ENCODE measurements at places on chromosomes 11 and 22. TPM values are rescaled to one million over a fixed set of nuclear protein-coding genes. Genes with fewer than 3 reads are reported as not detected.

DNA sequence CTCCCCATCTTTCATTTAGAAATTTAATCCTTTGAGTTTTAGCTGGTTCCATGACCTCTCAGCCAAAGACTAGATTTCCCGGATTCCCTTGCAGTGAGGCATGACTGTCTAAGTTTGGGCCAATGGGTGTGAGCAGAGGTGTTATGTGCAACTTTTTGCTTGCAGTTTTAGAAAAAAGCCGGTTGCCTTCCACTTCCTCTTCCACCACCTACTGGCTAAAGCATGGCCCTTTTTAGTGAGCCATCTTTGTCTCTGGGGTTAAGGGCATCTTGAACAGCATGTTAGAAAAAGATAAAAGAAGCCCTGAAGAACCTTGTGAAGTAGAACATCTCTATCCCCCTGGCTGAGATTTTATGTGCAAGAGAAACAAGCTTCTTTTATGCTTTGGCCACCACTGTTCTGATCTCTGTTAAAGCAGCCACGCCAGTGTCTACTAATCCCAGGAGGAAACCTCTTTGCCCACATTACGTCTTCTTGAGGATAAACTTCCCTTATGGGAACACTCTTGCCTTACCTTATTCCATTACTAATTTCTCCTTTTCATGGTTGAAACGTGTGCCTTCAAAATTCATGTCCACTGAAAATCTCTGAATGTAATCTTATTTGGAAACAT lies 279.9 kb downstream of the TENM4 start:
- no peak for DNase-seq

DNA sequence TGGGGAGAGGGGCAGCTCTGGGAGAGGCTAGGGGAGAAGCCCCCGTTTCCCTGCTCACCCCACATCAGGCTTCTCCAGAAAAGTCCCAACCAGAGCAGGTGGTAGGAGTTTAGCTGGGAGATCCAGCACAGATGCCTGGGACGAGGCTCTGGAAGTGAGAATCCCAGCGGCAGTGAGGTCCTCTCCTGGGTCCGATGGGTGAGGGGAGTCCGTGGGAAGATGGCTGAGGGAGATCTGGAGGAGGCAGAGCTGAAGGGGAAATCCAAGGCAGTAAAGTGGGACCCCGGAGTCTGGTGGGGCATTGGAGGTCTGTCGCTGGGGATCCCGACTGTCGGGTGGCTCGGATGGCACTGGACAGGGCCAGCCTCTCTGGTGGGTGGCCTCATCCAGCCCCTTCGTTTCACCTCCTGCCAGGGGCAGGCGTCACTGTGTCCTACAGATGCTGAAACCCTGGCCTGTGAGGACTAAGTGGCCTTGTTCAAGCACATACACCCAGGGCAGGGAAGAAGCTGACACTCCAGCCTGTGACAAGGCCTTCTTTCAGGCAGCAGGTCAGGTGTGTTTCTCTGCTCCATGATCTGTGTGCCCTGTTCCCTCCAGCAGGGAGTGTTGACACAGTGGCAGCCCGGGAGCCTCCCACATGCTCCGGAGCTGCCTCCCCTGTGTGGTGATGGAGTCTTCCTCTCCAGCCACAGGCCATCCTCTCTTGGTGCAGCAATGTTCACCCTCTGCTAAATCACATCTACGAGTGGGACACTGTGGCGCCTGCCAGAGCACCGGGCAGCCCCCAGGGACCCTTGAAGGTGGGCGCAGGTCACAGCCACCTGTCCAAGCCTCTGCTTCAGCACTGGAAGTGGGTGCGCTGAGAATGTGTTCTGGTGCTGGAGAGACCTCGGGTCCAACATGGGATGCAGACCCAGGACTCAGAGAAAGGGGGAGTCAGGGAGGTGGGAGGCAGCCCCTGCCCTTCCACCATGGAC lies 850.8 kb downstream of the BRD1 start:
- no peak for DNase-seq

DNA sequence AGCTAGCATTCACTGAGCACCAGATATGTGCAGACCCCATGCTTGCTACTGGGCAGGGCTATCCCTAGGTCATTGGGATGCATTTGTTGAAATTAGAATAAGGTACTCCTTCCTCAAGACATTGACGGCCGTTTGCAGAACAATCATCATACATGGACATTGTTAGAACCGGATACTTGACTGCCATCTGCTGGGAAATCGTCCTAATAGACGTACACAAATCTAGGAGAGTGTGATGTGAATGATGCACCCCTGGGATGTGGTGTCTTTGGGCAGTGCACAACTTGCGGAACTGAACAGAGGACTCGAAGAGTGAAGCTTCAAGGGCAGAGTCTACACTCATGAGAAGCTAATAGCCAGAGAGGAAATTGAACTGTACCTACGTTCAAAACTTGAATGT lies 35.9 kb downstream of the MYO18B start:
- peak; percentile 48 for DNase-seq

GRCh38 chr22:30668386-30668710 lies 673 bp upstream of the DUSP18 start:
- no peak for DNase-seq

DNA sequence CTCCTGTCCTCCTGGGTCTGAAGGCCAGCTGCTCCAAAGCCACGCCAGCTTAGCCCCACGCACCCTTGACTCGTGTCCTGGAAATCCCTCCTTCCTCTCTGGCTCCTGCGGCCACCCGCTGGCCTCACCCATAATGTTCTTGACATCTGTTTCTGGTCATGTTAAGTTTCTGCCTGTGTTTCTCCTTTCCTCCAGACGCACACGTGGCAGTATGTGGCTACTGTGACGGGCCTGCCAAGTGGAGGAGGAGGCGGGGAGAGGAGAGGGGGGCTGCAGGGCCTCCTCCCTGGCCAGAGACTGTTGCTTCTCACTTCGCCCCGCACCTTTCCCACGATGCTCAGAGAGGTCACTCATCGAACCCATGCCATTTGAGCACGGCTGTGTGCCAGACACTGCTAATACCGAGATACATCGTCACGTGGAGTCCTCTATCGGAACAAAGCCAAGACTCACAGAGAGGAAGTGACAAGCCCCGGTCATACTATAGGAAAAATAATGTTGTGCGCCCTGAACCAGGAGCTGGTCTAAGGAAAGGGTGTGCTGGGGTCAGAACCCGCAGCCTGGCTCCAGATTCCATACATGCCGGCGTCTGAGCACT lies 11.5 kb downstream of the C1QTNF6 start:
- peak; percentile 41 for DNase-seq

GRCh38 chr11:10657308-10658271 lies 36.0 kb downstream of the IRAG1 start:
- peak; percentile 75 for DNase-seq

DNA sequence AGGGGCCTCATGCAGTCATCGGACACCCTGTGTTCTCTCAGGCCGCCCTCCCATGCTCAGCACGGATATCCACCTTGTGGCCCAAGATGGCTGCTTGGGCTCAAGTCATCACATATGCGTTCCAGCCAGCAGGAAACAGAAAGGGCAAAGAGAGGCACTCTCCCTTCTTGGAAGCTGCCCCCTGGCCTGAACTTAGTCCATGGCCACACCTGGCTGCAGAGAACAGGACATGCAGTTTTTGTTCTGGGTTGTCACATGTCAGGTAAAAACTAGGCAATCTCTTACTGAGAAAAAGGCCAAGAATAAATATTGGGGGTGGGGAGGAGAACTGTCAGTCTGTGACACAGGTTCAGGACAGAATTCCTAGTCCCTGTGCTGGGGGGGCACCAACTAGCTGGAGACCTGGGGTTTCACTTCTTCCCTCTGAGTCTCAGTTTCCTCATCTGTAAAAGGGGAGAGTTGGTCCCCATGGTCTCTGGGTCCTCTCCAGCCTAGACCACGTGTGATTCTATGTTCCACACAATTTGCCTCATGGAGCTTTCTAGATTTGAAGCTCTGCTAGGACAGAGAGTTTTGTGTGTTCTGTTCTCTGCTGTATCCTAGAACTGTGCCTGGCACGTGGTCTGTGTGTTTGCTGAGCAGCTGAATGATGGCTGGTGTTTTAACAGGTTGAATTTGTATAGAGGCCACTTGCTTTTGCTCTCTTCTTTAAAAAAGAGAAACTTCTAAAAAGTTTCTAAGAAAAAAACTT lies 107.2 kb upstream of the ANO1 start:
- no peak for DNase-seq

- no peak for DNase-seq
Measured at GRCh38 chr11:113199866-113200265, 114.5 kb upstream of the TTC12 start.

The NFAM1 gene
- not detected for total RNA-seq

The MIOX gene
- not detected for total RNA-seq

The CHCHD10 gene
- 0.46 TPM for total RNA-seq

Data from LHCN-M2 (cell line).